ENCODE measurements at places on chromosomes 16 and 17. TPM values are rescaled to one million over a fixed set of nuclear protein-coding genes. Genes with fewer than 3 reads are reported as not detected.

RAMP2 gene
- not detected for total RNA-seq

SEC14L1 gene
- total RNA-seq = 50.9 TPM

CNTNAP4 gene
- not detected for total RNA-seq

MNT gene
- 26.0 TPM for total RNA-seq

SSTR5 gene
- total RNA-seq = 0.51 TPM

FADS6 gene
- total RNA-seq = not detected

KRTAP2-4 gene
- total RNA-seq = not detected

LITAFD gene
- total RNA-seq = not detected

SPATA22 gene
- not detected for total RNA-seq

SULT1A3 gene
- 14.6 TPM for total RNA-seq

- no peak for DNase-seq
These were observed 42.7 kb upstream of the CORO6 start for GRCh38 chr17:29665481-29665810.

DNA sequence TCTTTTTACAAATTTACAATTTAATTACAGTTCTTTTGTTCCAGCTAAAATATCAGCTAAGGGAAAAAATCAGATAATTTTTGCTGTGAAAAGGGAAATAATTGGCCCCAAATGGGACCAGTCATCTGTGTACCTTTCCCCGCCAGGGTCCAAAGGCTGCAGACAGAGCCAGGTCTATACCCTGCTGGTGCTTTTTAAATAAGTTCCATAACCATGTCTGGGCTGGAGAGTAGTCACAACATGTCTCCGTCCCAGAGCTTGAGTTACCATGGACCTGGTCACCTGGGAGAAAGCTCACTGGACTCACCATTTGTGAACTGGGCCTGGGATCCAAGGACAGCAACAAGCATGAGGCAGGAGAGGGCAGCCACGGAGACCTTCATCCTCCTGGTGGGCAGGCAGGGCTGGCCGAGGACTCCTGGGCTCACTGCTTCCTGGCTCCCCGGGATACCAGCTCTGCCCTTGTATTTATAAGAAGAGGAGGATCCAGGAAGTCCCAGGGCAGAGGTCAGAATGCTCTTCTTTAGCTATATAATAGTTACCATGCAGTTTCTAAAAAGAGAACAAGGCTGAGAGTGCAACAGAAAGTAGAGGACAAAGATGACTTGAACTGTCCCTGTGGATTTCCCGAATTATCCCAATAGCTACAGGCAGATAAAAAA, at the start of gene CCL15:
CCL15 (minus strand) TSS at position 444 of the 662 bp plus-strand sequence; CDS start at position 383, 61 bp downstream.
- DNase-seq = no peak

- peak; percentile 29 for DNase-seq
These were observed 20.4 kb upstream of the MRPS23 start for GRCh38 chr17:57870283-57870635.

- DNase-seq = no peak
These were observed 2.2 kb upstream of the MAP2K6 start for GRCh38 chr17:69412251-69412671.

DNA sequence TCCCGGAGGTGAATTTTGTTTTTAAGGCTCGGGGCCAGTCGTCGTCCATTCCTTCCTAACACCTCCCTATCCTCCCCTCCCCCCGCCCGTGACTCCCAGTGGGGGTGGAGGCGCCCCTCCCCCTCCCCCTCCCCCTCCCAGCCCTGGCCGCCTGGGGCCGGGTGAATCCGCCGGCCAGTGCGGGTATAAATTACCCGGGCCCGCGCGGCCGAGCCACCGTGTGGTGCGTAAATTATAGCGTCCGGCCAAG, 2.0 kb upstream of the GSE1 start:
- DNase-seq = no peak

DNA sequence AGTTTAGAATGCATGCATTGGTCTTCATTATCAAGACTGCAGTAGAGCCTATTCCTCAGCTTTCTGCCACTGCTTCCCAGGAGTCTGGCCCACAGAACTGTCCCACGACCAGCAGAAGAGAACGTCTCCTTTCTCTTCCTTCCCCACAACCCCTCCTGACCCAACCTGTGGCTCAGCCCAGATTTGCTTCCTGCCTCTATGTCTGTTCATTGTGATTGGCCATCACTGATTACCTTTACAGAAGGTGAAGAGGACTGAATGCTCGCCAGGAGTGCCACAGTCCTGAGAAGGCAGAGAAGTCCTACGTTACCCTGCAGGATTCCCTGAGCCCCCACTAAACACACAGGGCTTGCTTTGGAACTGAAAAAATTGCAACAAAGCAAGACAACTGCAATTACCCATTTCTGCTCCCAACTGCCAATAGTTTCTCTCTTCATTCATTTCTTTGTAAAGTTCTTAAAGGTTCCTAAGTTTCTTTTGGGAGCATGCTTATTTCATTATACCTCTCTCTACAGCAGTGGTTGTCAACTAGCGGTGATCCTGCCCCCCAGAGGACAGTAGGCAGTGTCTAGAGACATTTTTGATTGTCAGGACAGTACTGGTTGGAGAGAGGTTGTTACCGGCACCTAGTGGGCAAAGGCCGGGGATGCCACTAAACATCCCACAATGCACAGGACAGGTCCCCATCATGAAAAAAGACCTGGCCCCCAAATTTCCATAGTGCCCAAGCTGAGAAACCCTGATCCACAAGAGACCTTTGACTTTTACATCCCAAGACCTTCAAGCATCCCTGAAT, 4.5 kb upstream of the NAT9 start:
- peak; percentile 57 for DNase-seq

- no peak for DNase-seq
These were observed 27.4 kb downstream of the STH start for GRCh38 chr17:46026166-46027047.

GRCh38 chr17:55641676-55642081, 81.0 kb downstream of the TMEM100 start:
- DNase-seq = peak; percentile 74

- DNase-seq = no peak
These were observed 73.8 kb downstream of the SDR42E1 start for GRCh38 chr16:81937305-81938038.

- no peak for DNase-seq
These were observed 74.4 kb downstream of the RPH3AL start for GRCh38 chr17:278055-278675.

GRCh38 chr17:77516902-77517301, 376.1 kb downstream of the SEC14L1 start:
- DNase-seq = peak; percentile 75

GRCh38 chr16:14109077-14109775, 38.1 kb downstream of the MRTFB start:
- no peak for DNase-seq

GRCh38 chr17:81990836-81991683, 13.6 kb downstream of the ASPSCR1 start:
- DNase-seq = no peak

GRCh38 chr17:49698005-49698404, 9.8 kb downstream of the SLC35B1 start:
- no peak for DNase-seq

DNA sequence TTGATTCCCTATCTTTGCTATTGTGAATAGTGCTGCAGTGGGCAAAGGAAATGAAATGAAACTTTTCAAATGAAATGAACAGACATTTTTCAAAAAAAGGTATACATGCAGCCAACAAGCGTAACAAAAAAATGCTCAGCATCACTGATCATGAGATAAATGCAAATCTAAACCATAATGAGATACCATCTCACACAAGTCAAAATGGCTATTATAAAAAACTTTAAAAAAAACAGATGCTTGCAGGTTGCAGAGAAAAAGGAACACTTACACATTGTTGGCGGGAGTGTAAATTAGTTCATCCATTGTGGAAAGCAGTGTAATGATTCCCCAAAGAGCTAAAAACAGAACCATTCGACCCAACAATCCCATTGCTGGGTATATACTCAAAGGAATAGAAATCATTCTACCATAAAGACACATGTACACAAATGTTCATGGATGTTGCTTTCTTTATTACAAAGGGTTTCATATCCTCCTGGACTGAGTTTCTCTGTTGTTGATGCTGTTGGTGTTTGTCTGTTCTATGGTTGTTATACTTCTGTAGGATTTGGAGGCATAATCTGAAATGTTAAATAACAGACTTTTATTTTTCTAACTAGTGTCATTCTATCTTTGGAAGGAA, 99.3 kb upstream of the SOX9 start:
- no peak for DNase-seq

DNA sequence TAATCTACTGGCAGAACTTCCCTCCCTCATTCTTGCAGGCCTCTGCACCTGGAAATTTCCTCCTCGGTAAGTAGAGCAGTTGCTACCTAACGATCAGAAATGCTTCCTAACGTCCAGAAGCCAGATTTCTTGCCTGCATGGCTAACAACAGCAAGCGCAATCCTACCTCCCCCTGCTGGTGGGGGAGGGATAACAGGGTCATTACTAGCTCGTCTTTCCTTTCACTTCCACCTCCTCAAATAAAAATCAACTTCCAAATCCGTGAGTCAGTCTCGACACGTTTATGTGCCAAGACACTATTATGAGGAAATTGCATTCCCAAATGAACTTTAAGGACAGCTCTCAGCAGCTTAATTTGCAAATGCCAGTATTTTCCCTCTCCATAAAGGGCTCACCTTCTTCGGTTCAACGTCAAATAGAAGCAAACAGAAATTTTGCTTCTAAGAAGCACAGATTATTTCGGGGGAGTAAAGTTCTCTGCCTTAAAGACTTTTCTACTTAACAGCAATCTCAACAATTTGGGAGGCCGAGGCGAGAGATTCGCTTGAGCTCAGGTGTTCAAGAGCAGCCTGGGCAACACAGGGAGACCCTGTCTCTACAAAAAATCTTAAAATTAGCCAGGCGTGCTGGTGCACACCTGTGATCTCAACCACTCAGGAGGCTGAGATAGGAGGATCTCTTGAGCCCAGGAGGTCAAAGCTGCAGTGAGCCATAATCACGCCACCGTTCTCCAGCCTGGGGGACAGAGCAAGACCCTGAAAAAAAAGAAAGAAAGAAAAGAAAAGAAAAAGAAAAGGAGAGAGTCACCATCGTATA, 188.6 kb upstream of the PSMD7 start:
- peak; percentile 56 for DNase-seq

GRCh38 chr17:15171167-15172047, 93.7 kb downstream of the PMP22 start:
- peak; percentile 83 for DNase-seq

DNA sequence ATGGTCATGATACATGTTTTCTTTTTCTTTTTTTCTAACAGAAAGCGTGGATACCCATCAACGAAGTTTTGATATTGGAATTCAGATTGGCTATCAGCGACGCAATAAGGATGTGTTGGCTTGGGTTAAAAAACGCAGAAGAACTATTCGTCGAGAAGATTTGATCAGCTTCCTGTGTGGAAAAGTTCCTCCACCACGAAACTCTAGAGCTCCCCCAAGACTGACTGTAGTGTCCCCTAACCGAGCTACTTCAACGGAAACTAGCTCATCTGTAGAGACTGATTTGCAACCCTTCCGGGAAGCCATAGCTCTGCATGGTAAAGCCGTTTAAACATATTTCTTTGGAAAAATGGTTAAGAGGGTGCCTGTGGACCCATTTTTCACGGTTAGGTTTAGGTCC, 11.5 kb downstream of the HAPSTR1 start:
- DNase-seq = no peak

- DNase-seq = no peak
These were observed 206.6 kb downstream of the CDH8 start for GRCh38 chr16:61829631-61830030.

GRCh38 chr17:78380370-78380769, 1.9 kb downstream of the PGS1 start:
- no peak for DNase-seq

DNA sequence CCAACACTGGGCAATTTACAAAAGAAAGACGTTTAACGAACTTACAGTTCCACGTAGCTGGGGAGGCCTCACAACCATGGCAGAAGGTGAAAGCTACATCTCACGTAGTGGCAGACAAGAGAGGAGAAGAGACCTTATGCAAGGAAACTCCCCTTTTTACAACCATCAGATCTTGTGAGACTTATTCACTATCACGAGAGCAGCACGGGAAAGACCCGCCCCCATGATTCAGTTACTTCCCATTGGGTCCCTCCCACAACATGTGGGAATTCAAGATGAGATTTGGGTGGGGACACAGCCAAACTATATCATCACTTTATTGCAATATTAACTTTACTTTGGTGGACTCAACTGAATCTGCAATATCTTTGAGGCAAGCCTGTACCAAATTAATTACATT, 11.9 kb upstream of the ENGASE start:
- DNase-seq = no peak

Data from PC-3 (cell line).